ENCODE measurements at places on chromosomes 5 and 9.

DNA sequence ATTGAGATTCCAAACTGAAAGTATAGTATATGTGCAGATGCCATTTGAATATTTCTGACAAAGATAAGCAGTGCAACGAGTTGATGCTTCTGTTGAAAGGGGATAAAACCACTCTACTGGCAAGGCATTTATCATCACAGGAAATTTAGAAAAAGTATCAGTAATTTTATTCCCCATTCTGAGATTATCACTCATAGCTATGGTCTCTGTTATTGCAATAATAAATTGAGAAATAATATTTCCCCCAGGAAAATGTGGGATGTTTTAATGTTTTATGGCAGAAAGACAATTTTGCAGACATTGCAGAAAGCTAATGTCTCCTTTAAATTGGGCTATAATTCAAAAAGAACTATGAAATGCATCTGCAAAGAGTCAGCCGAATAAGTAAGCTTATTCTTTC is 1612.7 kb upstream of the ACO1 start:
- no peak for DNase-seq

GRCh38 chr9:90065851-90066250 is 461.0 kb downstream of the GADD45G start:
- no peak for DNase-seq

DNA sequence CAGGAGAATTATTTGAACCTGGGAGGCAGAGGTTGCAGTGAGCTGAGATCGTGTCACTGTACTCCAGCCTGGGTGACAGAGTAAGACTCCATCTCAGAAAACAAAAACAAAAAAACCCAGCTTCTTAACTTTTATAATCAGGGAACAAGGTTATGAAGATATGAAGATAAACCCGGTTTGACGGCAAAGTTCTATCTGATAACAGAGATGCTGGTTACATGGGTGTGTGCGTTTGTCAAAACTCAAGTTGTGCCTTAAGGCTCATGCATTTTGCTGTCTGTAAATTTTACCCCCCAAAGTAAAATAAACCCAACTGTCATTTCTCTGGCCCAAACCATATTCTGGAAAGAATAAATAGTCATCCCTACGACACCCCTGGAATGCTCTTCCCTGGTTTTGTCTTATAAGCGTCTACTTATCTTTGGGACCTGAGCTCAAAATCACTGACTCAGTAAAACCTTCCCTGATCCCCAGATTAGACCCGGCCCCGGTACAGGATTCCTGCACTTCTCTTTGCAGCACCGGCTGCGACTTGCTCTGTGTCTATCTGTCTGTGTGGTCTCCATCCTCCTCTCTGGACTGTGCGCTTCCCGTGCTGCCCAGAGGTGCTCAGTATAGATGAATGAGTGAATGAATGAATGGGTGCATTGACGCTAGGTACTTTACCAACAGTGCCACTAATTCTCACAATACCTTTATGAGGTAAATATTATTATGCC is 172.2 kb downstream of the DAB2IP start:
- DNase-seq = no peak

DNA sequence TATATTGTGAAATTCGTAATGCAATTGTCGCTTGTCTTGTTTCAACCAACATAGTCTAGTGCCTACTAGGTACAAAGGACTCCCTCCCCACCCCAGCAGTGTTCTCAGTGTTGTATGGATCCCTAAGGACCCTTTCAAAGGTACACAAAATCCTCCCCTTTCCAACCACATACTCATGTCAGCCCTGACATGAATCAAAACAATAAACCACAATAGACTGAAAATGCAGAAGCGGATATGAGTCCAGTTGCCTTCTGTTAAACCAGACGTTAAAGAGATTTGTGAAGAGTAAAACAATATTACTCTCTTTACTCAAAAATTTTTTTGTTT is 82.4 kb upstream of the IFNK start:
- no peak for DNase-seq

DNA sequence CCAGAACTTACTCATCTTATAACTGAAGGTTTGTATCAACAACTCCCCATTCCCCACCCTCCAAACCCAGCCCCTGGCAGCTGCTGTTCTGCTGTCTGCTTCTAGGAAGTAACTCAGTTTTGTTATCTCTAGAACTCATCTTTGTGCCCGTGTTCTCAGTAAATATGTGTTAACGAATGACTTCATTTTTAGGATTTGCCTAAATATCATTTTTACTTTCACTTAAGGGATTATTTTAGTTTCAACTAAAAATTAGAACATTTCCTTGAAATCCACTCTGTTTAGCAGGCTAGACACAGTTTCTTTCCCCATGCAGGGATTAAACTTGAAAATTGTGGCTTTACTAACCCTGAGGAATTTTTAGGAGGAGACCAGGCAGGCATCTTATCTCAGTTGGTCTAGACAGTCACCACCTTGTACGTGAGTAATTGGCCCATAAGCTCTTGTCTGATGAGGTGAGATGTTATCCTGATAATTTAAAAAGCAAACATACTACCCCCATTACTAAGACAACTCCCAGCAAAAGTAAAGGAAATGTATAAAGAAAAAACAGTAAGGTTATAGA is 68.2 kb upstream of the TNFAIP8 start:
- peak; percentile 33 for DNase-seq

- peak; percentile 3 for DNase-seq
These were observed 95.8 kb upstream of the KLF9 start for GRCh38 chr9:70510157-70510770.

- no peak for DNase-seq
These were observed 29.6 kb downstream of the NOTCH1 start for GRCh38 chr9:136516191-136516654.
